Astrocyte of the hippocampus (primary cell): ENCODE measurements at places on chromosomes 1 and 21.
A peak's percentile ranks its signal among the peaks of the same experiment; 100 is the strongest.

- no peak for DNase-seq
These were observed 15.5 kb upstream of the ACTRT2 start for GRCh38 chr1:3005771-3006170.

DNA sequence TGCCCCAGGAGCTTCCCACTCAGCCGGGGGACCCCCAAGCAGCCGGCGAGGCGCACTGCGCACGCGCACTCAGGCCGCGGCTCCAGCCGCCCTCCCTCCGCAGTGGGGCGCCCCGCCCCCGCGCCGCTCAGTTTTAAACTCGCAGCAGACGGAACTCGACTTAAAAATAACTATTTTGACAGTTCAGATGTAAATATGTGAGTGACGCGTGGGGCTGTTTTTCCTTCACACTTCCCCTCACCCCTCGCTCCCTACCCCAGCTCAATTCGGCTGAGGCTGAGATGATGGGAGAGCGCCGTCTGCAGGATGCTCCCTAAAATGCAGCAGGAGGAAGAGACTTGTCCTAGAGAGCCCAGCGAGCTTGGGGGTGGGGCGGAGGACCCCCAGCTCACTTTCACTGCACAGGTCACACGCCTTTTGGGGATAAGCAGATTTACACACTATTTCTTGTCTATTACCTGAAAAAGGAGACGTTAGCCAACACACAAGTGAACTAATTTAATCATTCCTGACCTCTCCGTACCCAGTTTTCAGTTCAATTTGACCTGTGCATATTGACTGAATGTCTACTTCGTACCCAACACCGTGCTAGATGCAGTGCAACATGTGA lies 8.9 kb upstream of the LEMD1 start:
- DNase-seq, result peak; percentile 77

- DNase-seq, result no peak
These were observed 204.0 kb upstream of the COA6 start for GRCh38 chr1:234169161-234169849.

GRCh38 chr1:212930986-212931678 lies 19.2 kb upstream of the VASH2 start:
- no peak for DNase-seq

DNA sequence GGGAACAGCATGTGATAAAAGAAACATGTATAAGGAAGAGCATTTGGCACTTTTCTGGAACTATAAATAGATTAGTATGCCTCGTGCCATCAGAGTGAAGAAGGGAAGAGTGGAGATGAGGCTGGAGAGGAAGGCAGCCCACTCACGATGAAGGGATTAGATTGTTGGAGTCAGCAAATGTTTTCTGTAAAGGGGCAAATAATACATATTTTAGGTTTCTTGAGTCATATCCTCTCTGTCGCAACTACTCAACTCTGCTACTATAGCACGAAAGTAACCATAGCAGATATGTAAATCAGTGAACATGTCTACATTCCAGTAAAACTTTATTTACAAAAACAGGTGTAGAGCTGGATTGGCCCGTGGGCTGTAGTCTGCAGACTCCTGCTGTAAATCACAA lies 147.8 kb downstream of the TENT5C start:
- no peak for DNase-seq

GRCh38 chr1:85278853-85279314 lies 2.5 kb upstream of the BCL10 start:
- peak; percentile 82 for DNase-seq

DNA sequence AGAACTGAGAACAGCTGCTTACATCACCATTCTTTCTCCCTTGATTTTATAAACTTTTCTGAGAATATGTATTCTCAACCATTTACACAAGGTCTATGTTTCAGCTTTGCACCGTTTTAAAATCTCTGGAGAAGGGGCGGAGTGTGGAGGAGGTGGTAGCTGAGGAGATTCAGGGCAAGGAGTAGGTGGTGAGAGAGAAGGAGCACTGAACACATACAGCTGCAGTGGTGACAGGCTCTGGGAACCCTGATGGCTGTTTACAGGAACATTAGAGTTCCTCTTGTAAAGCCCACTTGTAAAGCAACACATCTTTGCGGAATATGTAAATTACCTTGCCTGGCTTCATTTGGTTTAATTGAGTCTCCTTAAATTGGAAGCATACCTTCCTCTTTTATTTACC lies 89.7 kb downstream of the SMYD2 start:
- DNase-seq, result no peak

DNA sequence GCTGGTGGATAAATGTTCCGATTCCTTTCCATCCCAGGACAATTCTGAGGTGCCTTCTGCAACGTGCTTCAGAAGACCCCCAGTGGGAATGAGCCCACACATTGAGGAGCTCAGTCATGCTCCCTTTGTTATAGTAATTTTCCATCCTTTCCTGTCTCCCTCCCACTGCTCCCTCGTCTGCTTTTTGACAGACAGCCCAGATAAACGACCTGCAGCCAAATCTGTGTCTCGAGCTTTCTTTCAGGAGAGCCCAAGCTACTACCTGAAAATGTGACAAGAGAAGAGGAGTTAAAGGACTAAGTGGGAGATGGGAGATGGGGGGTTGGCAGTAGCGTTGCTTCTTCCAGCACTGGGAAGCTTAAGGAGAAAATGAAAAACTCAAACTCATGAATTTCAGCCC lies 65.9 kb upstream of the LRRN2 start:
- DNase-seq, result no peak

GRCh38 chr1:36663772-36664430 lies 181.2 kb upstream of the CSF3R start:
- DNase-seq, result no peak

DNA sequence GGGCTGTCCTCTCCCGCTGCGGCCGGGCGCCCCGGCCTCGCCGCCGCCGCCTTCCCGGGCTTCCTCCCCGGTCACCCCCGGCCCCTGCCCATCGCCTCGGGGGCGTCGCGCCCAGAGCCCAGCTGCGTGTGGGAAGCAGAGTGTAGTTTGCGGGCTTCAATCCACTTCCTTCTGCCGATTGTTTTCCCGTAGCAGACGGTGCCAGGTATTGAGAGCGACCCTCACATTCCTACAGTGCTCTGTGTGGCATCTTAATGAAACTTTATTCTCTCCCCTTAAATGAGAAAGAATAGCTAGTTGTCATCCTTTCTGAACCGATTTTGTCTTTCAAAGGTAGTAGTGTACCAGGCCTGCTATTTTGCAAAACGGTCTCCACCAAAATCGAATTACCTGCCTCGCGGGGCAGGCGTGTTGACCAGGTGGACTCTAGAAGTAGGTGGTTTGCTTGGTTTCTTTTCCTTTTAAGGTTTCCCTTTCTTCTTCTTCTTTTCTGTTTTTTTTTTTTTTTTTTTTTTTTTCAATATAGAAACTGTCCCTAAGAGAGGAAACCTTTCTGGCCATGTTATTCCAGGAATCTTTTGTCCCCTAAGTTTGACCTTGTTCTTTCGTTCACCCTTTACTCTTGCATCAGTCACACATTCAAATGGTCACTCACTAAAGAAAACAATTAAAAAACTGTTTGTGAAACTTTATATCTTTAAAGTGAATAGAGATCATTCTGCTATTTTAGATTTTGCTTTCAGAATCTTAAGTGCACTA lies 881 bp downstream of the USP25 start:
- DNase-seq, result no peak

- no peak for DNase-seq
These were observed 108.3 kb upstream of the FGGY start for GRCh38 chr1:59188413-59189213.

GRCh38 chr21:16363100-16363499 lies 633.3 kb downstream of the USP25 start:
- no peak for DNase-seq

- DNase-seq, result no peak
These were observed 2.9 kb downstream of the FLVCR1 start for GRCh38 chr1:212860713-212861581.

DNA sequence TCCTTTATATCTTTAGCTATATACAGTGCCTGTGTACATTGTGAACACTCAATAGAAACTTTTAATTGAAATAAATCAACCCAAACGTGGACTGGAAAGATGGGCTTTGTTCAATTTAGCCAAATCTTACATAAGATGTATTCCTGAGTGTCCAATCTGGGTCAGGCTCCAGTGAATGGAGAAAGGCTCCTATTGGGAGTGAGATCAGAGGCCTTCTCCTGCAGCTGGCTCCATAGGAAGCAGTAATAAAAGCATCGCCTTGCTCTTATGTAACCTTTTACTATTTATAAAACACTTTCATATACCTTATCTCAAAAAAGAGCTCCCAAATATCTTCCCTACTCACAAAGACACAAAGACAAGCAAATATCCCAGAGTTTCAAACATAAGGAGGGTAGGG lies 24.9 kb upstream of the RGS16 start:
- no peak for DNase-seq

GRCh38 chr1:95203908-95204437 lies 30.0 kb upstream of the RWDD3 start:
- no peak for DNase-seq
